ENCODE measurements at places on chromosomes 3 and 15.

- DNase-seq: no peak
Observed at GRCh38 chr3:189108067-189108466, 63.7 kb upstream of the TPRG1 start.

- DNase-seq: no peak
Observed at GRCh38 chr3:153277029-153277428, 115.0 kb downstream of the RAP2B start.

- no peak for DNase-seq
Observed at GRCh38 chr15:69653306-69653705, 200.7 kb downstream of the RPLP1 start.

- no peak for DNase-seq
Observed at GRCh38 chr3:21447476-21448151, 303.4 kb downstream of the ZNF385D start.

DNA sequence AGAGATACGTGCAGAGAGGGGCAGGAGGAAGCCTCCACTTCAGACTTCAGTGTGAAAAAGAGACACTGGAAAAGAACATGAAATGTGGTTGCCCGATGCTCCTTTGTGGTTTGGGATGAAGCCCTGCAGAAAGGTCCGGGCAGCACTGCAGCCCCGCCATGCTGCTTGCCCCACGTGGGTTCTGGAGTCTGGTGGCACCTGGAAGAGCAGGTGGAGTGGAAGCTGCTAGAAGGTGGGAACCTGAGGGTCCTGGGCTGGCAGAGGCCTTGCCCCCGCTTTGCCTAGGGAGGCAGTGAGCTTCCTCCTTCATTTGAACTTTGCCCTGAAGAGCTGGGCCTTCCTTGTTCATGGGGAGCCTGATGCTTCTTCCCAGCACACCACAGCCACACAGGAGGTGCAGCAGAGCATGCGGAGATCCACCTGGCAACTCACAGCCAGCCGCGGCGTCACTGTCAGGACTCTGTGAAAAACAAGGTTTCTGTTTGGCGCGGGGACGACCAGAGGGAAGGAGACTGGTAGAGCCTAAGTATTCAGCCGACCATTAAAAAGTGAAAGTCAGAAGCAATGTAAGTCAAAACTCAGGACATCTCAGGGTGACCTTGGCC, 59.0 kb downstream of the APBA2 start:
- DNase-seq: no peak

DNA sequence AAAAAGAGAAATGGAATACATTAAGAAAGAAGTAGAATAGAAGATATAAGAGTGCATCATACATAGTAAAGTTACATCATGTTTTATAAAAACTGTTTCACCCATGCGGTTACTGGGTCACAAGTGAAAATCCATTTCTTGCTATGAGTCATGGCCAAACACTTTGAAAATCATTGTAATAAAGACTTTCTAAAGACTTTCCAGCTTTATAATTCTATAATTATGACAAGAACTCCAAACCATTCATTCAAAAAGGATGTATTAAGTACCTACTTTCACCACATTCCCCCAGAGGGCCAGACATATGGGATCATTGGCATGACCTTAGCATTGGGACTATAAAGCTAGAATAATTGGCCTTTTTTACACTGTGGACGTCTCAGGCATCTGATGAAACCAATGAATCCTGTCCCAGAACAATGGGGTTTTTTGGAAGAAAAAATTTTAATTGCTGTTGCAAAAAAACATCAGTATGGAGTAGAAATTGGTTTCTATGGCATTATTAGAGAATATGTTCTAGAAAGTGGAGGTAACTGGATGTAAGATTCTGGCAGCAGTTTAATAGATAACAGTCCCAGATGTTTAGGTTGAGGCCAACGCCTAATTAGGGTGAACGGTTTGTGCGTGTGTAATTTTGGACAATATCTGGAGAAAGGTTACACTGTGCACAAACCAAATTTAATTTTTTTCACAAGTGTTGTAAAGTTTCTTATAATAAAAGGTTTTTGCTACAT, 3.3 kb upstream of the SKIC8 start:
- DNase-seq: no peak

- DNase-seq: no peak
Observed at GRCh38 chr3:12034440-12034839, 30.3 kb downstream of the SYN2 start.

GRCh38 chr15:51332206-51333147, 5.9 kb downstream of the CYP19A1 start:
- no peak for DNase-seq

- no peak for DNase-seq
Observed at GRCh38 chr15:29034593-29035335, 149.0 kb downstream of the APBA2 start.

- no peak for DNase-seq
Observed at GRCh38 chr15:67114046-67114445, 48.6 kb downstream of the SMAD3 start.

DNA sequence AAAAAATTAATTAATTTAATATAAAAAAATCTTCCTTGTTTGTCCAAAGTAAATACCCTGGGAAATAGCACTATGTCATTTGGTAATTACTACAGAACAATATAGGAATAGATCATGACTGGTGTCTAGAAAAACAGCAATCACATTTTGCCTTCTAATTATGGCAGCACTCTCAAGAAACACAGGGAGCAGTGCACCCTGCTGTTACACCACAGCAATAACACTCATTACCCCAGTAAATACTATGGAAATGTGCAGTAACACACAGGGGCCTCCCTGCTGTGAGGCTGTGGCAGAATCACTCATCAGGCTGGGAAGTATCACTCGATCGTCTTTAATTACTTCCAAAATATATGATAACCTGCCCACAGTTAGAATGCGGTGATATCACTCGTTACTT, 646.0 kb downstream of the TUSC7 start:
- DNase-seq: no peak

DNA sequence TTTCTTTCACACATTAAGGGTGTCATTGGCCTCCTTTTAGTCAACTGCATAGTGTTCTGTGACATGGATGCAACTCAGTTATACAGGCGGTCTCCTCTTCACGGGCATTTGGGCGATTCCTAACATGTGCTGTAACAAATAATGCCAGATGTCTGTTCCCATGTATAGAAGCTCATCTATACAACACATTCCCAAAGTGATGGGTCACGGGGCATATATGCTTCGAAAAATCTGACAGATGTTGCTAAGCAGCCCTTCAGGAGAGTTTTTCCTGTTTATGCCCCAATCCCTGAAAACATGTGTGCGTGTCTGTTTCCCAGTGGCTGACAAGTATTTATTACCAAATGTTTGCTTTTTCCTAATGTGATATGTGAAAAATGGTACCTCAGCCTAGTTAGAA, 25.8 kb downstream of the LRRK1 start:
- no peak for DNase-seq

DNA sequence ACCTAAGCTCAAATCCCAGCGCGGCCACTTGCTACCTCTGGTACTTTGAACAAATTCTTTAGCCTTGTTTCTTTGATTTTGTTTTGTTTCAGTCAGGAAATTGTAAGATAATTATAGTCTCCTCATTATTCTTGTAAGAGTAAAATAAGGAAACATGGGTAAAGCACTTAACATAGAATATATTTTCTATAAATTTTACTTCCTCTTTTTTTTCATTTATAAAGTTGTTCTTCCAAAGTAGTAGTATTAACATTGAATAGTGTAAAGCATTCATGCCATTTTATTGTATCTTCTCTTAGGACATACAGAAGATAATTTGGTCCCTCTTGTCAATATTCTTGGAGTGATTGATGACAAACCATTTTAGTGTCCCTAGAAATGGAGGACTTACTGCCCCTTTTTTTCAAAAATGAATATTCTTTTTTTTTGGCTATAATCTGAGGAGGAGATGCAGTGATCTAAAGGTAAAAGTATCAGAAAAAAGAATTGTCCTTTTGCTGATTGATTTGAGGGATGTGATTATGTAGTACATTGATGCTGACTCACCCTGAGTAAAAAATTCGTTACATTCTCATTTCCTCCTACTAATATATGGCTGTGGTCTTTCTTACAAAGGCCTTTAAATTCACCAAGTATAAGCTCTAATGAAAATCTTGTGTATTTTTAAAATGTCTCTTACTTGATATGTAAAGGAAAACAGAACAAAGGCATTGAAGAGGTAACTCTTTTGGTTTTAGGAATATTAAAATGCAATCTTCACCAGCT, 51.0 kb downstream of the ALCAM start:
- DNase-seq: no peak

DNA sequence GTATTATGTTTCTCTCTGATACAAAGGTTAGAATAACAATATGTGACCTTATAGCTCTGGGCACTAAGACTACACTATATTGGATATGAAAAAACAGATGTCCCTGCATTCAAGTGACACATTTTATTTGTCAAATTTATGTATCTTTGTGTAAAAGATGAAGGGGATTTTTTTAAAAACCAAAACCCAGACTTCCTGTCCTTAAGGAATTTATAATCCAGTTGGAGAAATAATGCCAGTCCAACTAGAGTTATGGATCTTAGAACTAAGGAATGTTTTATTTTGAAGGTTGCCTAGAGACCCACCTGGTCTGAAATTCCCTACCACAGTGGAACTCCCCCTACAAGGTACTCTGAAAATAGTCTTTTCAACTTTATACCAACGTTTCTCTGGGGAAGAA, 33.3 kb upstream of the PIK3CB start:
- DNase-seq: no peak

DNA sequence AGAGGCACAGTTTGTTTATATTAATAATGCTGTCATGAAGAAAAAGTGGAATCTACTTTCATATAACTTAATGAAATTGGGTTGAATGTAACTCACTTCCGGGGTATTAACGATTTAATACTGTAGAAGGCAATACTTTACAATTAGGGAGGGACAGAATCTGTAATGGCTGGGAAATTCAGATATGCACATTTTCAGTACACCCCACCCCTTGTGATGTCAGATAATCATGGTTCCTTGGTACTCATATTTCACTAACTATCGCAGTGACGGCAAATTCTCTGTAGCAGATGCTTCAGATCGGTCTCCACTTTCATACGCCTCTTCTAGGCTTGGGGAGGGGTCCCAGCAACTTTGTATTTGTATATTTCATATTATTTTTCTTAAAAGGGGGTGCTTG, 207.3 kb downstream of the GABRB3 start:
- DNase-seq: no peak

DNA sequence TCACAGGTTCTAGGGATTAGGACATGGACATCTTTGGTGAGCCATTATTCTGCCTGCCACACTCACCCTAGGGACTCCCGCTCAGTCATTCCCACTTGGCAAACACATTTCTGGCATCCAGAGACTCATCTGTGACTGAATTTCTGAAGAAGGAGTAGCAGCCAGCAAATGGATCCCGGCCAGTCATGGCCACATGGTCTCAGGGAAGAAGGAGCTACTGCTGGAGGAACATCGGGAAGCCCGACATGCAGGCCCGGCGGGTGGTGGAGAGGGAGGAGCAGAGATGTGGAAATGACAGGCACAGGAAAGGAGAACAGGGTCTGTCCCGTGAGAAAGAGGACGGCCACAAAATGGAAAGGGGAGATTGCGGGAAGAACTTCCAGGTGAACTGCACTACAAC, 65.4 kb downstream of the SEMA5B start:
- DNase-seq: no peak

DNA sequence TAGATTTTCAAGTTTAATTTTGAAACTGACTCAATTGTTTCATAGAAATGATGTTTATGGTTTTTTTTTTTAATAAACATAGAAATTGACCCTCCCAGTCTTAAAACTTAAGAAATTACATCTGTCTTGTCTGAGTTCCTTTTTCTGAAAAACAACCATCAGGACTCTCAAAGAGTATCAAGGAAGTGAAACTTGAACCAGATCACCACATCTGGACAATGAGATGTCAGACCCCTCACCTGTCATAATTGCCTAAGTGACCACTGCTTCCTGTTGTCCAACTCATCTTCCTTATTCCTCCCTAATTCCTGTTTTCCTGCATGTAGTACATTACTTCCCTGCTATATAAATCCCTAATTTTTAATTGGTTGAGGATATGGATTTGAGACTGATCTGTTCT, 441.5 kb upstream of the ARHGEF26 start:
- DNase-seq: no peak

DNA sequence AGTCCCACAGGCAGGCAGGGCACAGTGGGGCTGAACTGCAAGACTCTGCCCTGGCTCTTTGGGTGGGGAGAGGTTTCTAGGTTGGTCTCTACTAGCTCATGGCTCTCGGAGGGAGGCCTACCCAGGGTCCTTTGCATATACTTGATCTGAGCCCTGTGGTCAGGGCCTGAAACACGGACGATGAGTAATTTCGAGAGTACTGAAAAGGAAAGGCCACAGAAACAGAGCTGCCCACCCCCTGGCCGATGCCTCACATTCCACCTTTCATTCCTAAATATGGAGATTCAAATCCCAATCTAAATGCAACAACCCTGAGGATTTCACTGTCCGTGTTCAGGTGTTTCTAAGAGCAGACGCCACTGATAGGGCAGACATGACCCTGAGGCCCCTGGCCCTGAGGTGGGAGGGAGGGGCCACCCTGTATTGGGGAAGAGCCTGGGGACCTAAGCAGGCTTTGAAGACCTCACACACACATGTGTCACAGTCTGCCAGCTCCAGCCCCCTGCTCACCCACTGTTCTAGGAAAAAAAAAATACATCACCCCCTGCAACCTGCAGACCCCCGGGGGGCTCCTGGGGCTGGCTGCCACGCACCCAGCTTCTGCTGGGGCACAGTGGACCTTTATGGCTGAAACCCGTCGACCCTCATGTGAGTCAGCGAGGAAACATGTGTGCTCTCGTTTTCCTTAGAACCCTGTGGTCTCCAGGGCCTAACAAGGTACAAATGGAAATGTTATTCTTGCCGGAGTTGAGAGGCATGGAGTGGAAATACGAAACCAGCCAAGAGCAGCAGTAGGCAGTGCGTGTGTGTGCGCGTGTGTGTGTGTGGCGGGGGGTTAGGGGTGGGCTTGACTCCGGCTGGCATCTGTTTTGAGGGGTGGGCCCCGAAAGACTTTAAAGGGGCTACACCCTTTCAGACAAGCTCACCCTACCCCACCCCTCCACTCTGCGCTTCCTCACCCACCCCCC, 112.7 kb downstream of the CHSY1 start:
- no peak for DNase-seq

GRCh38 chr3:94996743-94997142, 933.9 kb downstream of the NSUN3 start:
- DNase-seq: no peak

GRCh38 chr15:43169888-43170287, 15.3 kb upstream of the CCNDBP1 start:
- no peak for DNase-seq

Measured in activated naive CD4-positive, alpha-beta T cell (primary cell).